Stimulated activated CD4-positive, alpha-beta T cell treated with anti-CD3 and anti-CD28 coated beads, TNF-alpha, amount 100 ng/mL, for 1 hour (primary cell): ENCODE measurements at places on chromosomes 7 and 10.

DNA sequence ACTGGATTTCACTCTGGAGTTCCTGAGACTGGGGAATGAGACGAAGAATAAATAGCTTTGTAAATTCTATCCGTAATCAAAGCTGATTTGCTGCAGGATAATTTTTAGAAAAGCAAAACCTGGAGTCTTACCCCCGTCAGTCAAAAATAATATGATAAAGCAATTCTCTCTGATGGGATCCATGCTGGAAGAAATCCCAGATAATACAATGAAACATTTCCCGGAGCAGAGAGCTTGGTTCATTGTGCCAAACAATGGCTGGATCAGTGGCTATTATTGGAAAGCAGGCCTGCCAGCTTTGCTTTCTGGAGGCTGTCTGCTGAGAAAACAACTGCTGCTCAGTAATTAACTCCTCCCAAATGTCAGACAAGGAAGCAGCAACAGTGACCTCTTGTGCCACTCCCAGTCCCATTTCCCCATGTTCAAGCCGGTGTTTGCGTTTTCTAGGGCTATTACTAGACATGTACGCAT lies 609.4 kb upstream of the PCDH15 start:
- DNase-seq = no peak

DNA sequence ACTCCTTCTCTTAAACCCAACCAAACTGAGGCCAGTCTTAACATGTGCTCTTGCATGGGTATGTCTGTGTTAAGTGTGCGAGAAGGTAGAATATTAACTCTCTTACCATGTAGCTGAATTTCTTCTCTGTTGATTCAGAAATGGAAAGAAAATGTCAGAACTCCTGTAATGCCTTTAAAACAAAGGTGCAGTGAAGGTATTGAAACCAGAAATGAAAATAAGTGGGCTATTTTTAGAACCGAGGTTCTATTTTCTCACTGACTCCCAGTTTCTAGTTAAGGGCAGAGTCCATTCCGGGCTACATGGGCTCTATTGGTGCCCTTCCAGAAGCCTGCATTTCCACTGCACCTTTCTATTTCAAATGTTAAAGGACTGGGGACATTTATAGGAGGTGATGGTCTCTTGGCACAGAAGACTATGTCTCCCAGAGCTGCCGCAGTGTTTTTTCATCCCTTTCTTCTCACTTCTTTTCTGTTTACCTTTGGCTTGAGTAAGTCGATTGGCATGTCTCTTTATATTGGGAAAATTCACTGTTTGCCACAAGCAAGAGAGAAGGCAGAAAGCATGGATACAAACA lies 174.9 kb downstream of the LRMDA start:
- DNase-seq = no peak

GRCh38 chr7:110675383-110676103 lies 415.4 kb upstream of the LRRN3 start:
- DNase-seq = no peak

DNA sequence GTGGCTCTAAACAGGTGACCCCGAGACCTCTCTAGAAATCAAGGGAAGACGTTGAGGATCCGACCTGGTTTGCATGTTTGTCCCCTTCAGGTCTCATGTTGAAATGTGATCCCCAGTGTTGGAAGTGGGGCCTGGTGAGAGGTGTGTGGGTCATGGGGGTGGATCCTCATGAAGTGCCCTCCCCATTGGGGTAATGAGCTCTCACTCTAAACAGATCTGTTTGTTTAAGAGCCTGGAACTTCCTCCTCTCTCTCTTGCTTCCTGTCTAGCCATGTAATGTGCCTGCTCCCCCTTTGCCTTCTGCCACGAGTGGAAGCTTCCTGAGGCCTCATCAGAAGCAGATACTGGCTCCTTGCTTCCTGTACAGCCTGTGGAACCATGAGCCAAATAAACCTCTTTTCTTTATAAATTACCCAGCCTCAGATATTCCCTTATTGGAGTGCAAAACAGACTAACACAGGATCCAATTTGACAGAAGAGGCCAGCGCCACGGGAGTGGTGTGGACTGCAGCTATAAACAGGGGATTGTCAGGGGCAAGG lies 10.8 kb upstream of the POLM start:
- DNase-seq = no peak

DNA sequence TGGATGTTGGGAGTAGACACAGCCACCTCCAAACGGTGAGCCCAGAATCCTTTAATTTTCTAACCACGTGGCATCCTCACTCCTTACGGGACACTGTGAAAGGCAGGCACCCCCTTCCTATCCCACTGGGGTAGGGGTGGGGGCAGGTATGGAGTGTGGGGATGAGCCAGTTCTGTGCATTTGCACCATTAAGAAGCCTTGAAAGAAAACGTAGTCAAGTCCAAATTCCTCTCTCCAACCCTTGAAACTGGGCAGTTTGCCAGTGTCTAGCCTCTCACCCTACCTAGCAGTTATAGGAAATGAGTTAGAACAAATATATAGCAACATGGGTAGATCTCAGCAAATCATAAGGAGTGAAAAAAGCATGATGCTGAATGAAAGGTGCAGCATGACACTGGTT lies 92.4 kb upstream of the LEP start:
- no peak for DNase-seq

GRCh38 chr7:112067200-112067599 lies 139.0 kb downstream of the DOCK4 start:
- DNase-seq = no peak

GRCh38 chr7:36945612-36946400 lies 221.5 kb upstream of the AOAH start:
- DNase-seq = no peak

DNA sequence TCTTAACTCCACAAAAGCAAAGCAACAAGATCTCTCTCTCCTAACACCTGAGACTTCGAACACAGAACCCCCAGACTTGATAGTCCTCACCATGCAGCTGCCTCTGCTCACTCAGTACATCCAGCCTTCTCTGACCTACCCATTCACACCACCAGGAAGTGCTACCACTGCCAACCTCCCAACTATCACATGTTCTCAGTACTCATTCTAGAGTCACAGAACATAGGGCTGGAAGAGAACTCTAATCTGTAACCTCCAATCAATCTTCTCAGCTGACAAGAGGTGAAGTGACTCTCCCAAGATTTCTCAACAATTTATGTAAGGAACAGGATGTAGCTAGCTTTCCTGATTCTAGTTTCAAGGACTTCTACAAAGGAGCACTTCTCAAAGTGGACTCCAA lies 3.8 kb downstream of the NUDCD3 start:
- no peak for DNase-seq
